Dermis blood vessel endothelial cell (primary cell): ENCODE measurements at places on chromosomes 13 and 19. TPM values are rescaled to one million over a fixed set of nuclear protein-coding genes. Genes with fewer than 3 reads are reported as not detected.

The SAFB2 gene
- total RNA-seq: 33.4 and 47.5 TPM in 2 replicates

The ZNF30 gene
- total RNA-seq: 5.2 and 7.3 TPM in 2 replicates

The FREM2 gene
- total RNA-seq: under 0.01 and 0.05 TPM in 2 replicates

The COX7A1 gene
- 7.1 and 24.0 TPM in 2 replicates for total RNA-seq

The SSC5D gene
- 0.19 and 0.51 TPM in 2 replicates for total RNA-seq

The POSTN gene
- total RNA-seq: 114 and 128 TPM in 2 replicates

The VSTM1 gene
- total RNA-seq: not detected in 2 replicates

The LILRA5 gene
- total RNA-seq: not detected in 2 replicates

The NCAN gene
- not detected in 2 replicates for total RNA-seq
